ENCODE measurements at places on chromosomes 5 and 9. TPM values are rescaled to one million over a fixed set of nuclear protein-coding genes. Genes with fewer than 3 reads are reported as not detected.

PITX1 gene
- total RNA-seq = 4.2 TPM

FOXD1 gene
- total RNA-seq = 6.6 TPM

ADAMTS16 gene
- not detected for total RNA-seq

PTGR1 gene
- total RNA-seq = 53.1 TPM

CTSV gene
- total RNA-seq = 26.3 TPM

STING1 gene
- 55.8 TPM for total RNA-seq

FAM200C gene
- total RNA-seq = 0.86 TPM

LCN9 gene
- not detected for total RNA-seq

ABLIM3 gene
- total RNA-seq = 5.5 TPM

PCDHGA8 gene
- total RNA-seq = 0.08 TPM

NR5A1 gene
- total RNA-seq = not detected

MYORG gene
- total RNA-seq = 12.7 TPM

CAPSL gene
- not detected for total RNA-seq

YIPF5 gene
- total RNA-seq = 38.9 TPM

TMC1 gene
- not detected for total RNA-seq

PCDHGB6 gene
- 0.61 TPM for total RNA-seq

RORB gene
- not detected for total RNA-seq

MCIDAS gene
- total RNA-seq = 0.27 TPM

TMEM215 gene
- not detected for total RNA-seq

SVEP1 gene
- 1.6 TPM for total RNA-seq

GARIN3 gene
- total RNA-seq = not detected

LHX6 gene
- 1.9 TPM for total RNA-seq

RRAGA gene
- total RNA-seq = 51.7 TPM

HMCN2 gene
- not detected for total RNA-seq

TERT gene
- not detected for total RNA-seq

MYOZ3 gene
- total RNA-seq = not detected

SLC34A1 gene
- total RNA-seq = not detected

BARHL1 gene
- not detected for total RNA-seq

SYNPO gene
- total RNA-seq = 15.4 TPM

SLC4A9 gene
- total RNA-seq = not detected

OR1J2 gene
- total RNA-seq = not detected

C5 gene
- 0.62 TPM for total RNA-seq

CDKN2B-AS1 gene
- total RNA-seq = 0.23 TPM

PCDHGA2 gene
- 0.04 TPM for total RNA-seq

JAK2 gene
- total RNA-seq = 4.1 TPM
